ENCODE measurements at places on chromosomes 6 and 20. TPM values are rescaled to one million over a fixed set of nuclear protein-coding genes. Genes with fewer than 3 reads are reported as not detected.

SEMG1 gene
- not detected for total RNA-seq

ANKEF1 gene
- 3.4 TPM for total RNA-seq

DEFB132 gene
- not detected for total RNA-seq

ANKRD66 gene
- 15.7 TPM for total RNA-seq

RAB44 gene
- 1.3 TPM for total RNA-seq

PGC gene
- total RNA-seq: 3,855 TPM

GNMT gene
- 1.9 TPM for total RNA-seq

BNIP5 gene
- total RNA-seq: not detected

HFE gene
- 5.1 TPM for total RNA-seq

C6orf58 gene
- total RNA-seq: not detected

DEFB124 gene
- total RNA-seq: not detected

GNAS-AS1 gene
- total RNA-seq: 0.46 TPM

POM121L2 gene
- total RNA-seq: not detected

GRM1 gene
- not detected for total RNA-seq

TXLNB gene
- 0.84 TPM for total RNA-seq

TNXB gene
- total RNA-seq: 113 TPM

AIF1 gene
- total RNA-seq: 106 TPM

CST1 gene
- not detected for total RNA-seq

SMPDL3A gene
- 19.9 TPM for total RNA-seq
